ENCODE measurements at places on chromosomes 5 and 9.

DNA sequence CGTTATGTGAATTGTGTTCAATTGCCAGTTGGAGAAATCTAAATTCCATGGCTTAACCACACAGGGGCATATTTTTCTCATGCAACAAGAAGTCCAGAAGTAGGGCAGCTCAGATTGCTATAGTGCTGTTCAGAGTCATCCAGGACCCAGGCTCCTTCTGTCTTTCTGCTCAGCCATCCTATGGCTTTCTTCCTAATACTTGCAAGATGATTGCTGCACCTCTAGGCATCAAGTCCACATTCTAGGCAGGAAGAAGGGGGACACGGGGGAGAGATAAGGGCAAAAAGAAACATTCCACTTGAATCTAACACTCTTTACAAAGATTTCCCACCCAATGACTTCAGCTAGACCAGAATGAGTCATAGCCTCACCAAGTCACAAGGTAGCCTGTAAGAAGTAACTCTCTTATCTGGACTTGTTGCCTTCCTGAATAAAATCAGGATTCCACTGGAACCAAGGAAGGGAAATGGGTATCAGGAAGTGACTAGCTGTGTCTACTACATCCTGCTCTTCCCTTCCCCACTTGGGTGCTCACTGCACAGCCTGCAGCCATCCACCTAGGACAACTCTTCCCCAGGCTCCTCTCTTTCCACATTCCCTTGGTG, 5.3 kb downstream of the ERAP2 start:
- no peak for DNase-seq

DNA sequence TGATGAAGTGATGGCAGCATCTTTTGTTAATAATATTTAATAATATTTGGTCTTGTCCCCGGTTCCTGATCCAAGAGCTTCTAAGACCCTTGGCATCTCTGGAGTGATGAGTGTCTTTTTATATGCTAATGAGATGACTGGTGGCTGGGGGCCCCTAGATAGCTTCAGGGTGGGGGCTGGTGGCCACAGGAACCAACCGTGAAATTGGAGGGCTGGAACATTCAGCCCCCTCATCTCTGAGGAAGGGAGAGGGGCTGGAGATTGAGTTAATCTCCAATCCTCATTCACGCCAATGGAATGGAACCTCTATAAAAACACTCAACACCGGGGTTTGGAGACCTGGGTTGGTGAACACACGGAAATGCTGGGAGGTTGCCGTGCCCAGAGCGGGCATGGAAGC, 78.2 kb upstream of the RAPGEF1 start:
- no peak for DNase-seq

GRCh38 chr5:2465383-2465782, 286.1 kb downstream of the IRX2 start:
- DNase-seq, result no peak

GRCh38 chr5:61381968-61382367, 49.9 kb downstream of the ZSWIM6 start:
- no peak for DNase-seq

DNA sequence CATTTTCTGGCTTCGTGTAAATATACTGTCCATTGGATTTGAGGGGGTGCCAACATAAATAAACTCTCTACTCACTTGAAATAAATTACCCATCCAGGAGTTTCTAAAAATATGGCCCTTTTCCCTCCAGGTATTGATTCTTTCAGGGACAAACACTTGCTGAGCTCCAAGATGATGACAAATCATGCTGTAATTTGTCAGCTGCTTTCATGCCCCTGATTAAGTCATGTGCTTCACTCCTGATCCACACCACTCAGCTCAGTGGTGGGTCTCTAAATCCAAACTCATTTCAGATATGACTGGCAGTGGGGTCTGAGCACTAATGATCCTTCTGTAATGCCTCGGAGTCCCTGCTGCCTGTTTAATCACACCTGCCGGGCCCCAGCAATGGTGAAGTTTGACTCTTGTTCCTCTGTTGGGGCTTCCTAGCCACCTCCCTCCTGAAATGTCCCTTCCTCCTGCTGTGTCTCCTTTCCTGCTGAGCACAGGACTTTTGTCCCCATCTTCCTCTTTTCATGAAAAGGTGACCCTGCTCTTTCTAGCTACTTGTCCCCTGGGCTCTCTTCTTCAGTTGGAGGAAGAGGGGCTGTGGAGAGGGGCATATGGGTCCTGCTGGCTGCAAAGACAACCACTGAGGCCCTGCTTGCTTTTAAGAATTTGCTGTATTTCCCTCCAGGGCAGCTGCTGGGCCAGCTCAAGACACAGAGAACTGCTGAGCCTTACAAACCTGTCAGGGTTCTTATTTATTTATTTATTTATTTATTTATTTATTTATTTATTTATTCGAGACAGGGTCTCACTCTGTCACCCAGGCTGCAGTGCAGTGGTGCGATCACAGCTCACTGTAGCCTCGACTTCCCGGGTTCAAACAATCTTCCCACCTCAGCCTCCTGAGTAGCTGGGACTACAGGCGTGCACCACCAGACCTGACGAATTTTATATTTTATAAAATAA, 200.0 kb downstream of the ATP10B start:
- DNase-seq, result no peak

- no peak for DNase-seq
Observed at GRCh38 chr5:177312649-177313181, 1.0 kb upstream of the MXD3 start.

- no peak for DNase-seq
Observed at GRCh38 chr5:109305352-109305751, 104.4 kb downstream of the PJA2 start.

- DNase-seq, result no peak
Observed at GRCh38 chr9:83307066-83307724, 231.0 kb downstream of the FRMD3 start.

GRCh38 chr5:9927106-9927505, 297.0 kb upstream of the TAS2R1 start:
- no peak for DNase-seq

DNA sequence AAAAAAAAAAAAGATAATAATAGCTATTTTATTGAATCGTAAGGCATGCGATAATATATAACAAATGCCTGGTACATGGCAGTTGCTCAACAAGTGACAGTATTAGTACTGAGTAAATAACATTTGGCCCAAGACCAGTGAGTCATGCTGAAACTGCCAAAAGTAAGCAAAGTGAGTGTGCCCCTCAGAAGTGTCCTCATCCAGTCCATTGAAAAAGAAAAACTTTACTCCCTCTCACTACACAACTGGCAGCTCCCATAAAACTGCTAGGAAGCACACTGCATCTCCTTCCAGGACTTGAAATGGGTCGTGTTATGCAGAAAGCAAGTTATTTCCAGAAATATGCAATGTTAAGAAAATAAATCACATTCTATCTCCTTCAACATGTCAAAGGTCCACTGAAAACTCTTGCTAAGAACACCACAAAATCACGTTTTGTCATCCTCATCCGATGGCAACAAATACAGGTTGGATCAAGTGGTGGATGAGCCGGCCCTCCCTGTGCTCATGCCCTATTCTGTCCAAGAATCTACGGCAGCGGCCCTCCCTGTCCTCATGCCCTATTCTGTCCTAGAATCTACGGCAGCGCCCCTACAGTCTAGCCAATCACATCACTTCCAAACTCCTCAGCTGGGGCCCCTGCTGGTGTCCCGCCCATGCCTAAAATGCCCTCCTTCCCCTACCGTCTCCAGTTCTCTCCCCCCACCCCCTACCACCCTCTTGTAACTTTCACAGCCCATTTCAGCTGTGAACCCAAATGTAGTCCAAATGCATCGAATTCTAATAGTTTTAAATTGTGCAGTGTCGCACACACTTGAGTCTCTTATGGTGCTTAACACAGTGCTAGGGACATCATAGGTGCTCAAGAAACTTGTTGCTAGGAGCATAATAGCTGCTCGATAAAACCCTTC, 12.5 kb downstream of the PTCH1 start:
- DNase-seq, result no peak

- DNase-seq, result no peak
Observed at GRCh38 chr9:32965999-32966722, 35.3 kb downstream of the APTX start.

- DNase-seq, result no peak
Observed at GRCh38 chr5:50822046-50822445, 155.6 kb downstream of the PARP8 start.

GRCh38 chr5:59123595-59124561, 541.0 kb downstream of the RAB3C start:
- no peak for DNase-seq

GRCh38 chr5:10671041-10672008, 89.7 kb downstream of the DAP start:
- DNase-seq, result no peak

DNA sequence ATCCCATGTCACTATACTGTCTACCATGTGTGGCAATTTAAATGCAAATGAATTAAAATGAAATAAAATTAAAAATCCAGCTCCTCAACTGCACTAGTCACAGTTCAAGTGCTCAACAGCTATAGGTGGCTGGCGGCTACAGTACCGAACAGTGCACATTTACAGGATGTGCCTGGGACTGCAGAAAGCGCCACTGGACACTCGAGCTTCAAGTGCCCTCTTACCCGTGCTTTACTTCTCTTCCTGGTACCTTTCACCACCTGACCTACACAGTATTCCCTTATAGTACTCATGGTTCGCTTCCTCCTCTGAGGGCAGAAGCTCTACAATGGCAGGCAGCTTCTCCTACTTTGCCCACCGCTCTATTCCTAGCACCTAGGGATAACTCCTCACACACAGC, 166.6 kb downstream of the FANCC start:
- no peak for DNase-seq

GRCh38 chr5:32223972-32224609, 50.0 kb upstream of the GOLPH3 start:
- no peak for DNase-seq

GRCh38 chr9:95102572-95102971, 214.9 kb downstream of the FANCC start:
- DNase-seq, result no peak

DNA sequence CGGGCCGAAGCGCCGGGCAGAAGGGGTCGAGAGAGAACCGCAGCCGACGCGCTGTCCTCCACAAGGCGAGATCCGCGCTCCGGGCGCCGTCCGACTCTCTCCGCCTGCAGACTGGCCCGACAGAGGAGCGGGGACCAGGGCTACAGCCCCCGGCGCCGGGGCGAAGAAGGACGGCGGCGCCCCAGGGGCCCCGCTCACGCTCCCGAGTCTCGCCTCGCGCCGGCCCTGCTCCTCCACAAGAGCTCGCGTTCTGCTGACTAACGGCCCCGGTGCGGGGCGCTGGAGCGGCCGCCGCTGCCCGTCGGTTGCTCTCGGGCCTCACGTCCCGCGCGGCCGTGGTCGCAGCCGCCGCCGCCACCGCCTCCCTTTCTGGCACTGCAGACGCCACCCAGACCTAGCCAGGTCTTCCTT, 338 bp downstream of the ABHD17B start:
- DNase-seq, result peak; percentile 22

DNA sequence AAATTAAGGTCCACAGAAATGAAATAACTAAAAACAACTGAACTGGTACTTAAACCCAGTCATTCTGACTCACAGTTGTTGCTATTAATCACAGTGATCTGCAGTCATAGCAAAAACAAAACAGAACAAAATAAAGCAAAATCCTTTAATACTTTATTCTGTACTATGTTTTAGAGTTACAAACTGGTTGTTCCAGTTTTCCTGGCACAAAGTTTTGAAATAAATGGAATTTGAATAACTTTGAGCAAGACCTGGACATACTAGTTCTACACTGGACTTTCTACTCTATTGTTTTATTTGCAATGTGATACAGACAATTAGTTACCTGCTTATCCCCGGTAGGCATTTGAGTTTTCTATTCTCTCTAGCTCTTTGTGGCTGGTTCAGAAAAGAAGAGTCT, 147.9 kb downstream of the DMRT2 start:
- DNase-seq, result no peak

DNA sequence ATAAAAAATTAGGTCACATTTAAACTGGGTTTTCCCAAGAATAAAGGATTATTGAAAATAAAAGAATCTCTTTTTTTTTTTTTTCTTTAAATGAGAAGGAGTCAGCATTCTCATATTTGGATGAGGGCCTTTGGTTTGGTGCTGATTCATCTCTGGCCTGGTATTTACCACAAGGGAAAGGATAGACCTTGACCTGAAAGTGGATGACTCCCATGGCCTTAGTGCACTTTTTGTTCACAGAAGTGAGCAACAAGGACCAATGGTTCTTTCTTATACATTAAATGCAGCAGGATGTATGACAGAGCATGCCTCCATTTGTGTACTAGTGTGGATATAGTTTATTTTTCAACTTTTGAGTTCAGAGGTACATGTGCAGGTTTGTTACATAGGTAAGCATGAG, 6.9 kb downstream of the YTHDC2 start:
- peak; percentile 15 for DNase-seq

Measured in stimulated activated CD4-positive, alpha-beta T cell treated with anti-CD3 and anti-CD28 coated beads, TNF-alpha, amount 100 ng/mL, for 48 hours (primary cell).